CD4-positive, alpha-beta T cell (primary cell): ENCODE measurements at places on chromosomes 12 and 14.

DNA sequence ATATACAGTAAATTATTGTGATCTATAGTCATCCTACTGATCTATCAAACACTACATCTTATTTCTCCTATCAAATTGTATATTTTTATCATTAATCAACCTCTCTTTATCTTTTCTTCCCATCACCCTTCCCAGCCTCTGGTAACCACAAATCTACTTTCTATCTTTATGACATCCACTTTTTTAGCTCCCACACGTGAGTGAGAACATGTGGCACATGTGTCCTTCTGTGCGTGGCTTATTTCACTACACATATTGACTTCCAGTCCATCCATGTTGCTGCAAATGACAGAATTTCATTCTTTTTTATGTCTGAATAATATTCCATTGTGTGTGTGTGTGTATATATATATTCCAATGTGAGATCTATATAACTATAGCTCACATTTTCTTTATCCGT is 67.8 kb upstream of the TBX5 start:
- DNase-seq, result no peak

GRCh38 chr14:52987514-52987913 is 36.7 kb upstream of the FERMT2 start:
- no peak for DNase-seq

DNA sequence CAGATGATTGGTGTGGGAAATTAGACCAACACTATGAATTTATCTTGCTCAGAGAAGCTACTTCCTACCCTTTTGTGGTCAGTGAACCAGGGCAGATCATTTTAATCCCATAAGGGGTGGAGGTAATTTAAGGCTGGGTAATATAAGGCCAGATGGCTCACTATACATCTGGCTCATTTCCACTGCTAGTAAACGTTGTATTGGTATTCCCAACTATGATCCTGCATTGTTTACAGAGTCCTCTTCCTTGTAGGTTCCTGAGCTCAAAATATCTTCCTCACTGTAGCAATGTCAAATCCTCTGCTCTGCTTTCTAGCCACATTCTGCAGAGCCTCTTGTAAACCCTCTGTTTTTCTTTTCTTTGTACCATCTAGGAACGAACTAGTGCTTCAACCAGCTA is 93.0 kb upstream of the MGAT4C start:
- no peak for DNase-seq

DNA sequence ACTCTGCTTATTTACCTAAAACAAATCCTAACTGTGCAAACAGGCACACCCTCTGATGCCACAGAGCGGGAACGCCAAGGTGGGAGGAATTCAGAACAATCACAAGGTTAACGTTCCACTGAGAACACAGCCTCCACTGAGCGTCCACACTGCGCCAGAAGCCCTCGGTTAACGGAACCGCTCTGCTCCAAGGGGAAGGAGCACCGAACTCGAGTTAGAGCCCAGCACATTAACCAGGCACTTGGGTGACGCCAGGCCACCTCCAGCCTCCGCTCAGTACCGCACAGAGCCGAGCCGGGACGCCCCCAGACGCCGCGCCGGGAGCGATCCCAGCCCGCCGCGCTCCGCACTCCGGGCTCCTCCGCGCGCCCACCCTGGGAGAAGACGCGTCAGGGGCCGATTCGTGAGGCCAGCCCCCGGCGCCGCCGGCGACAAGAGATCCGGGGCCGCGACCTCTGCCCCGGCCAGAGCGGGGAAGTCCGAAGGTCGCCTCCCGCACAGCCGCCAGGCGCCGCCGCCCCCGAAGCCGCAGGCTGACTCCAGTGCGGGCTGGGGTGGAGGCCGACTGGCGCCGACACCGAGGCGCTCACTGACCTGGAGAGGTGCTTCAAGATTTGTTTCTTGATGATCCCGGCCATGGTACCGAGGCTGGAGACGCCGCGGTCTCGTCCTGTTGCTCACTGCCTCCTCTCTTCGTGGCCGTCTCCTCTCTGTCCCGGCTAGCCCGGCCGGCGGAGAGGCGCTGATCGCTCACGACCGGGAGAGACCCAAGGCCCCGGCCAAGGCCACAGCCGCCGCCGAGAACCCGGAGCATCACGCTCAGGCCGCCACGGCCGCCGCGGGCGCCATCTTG is 450 bp downstream of the BLTP3B start:
- DNase-seq, result peak; percentile 10

DNA sequence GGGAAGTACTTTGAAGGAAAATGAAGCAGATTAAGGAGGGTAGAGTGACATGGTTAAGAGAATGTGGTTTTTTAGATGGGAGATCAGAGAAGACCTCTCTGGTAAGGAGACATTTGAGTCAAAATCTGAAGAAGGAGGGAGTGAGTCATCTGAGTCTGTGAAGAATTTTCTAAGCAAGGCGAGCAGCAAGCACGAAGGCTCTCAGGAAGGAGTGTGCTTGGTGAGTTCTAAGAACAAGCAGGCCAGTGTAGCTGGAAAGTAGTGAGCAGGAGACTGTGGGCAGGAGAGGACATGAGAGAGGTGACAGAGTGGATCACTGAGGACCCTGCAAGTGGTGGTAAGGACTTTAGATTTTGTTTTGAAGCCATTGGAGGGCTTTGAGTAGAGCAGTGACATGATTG is 76.3 kb upstream of the FUT8 start:
- DNase-seq, result peak; percentile 9

DNA sequence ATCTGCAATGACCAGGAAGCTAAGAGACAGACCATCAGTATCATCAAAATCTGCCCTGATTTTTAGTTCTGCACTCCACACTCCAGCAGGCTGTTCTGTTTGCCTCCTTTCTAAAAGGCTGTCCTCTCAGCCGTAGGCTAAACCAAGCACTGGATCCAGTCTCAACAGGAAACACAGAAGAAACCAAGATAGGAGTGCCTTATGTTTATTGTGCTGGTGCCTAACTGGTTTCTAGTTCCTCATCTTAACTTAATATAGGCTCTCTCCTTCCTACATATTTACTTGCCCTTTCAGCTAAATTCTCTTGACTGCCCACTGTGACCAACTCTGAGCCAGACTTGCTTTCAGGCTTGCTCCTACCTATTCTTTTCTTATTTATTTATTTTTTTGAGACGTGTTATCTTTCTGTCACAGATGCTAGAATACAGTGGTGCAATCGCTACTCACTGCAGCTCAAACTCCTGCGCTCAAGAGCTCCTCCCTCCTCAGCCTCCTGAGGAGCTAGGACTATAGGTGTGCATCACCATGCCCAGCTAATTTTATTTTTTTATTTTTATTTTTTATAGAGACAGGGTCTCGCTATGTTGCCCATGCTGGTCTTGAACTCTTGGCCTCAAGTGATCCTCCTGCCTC is 30.8 kb downstream of the GALNT4 start:
- no peak for DNase-seq

DNA sequence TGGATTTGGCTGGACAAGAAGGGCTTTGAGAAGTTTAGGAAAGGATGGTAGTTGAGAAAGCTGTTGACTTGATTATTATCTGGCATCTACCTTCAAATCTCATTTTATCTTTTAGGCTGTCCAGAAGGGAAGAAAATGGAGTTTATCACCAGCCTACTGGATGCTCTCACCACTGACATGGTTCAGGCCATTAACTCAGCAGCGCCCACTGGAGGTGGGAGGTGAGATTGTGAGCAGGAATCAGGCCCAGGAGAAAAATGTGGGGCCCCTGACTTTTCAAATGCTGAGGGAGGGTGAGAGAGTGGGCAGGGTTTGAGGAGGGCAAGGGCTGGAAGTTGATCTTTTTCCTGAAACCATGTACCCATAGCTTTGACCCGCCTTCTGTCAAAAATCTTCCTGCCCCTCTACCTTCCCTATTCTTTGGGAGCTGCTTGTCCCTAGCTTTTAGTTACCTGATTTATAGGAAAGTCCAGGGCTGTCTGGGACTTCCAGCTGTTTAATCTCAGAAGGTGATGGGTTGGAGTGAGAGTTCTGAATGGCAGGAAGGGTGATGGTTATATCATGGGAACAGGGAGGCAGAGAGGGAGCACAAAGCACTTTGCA is 134.2 kb downstream of the SMOC1 start:
- DNase-seq, result no peak

DNA sequence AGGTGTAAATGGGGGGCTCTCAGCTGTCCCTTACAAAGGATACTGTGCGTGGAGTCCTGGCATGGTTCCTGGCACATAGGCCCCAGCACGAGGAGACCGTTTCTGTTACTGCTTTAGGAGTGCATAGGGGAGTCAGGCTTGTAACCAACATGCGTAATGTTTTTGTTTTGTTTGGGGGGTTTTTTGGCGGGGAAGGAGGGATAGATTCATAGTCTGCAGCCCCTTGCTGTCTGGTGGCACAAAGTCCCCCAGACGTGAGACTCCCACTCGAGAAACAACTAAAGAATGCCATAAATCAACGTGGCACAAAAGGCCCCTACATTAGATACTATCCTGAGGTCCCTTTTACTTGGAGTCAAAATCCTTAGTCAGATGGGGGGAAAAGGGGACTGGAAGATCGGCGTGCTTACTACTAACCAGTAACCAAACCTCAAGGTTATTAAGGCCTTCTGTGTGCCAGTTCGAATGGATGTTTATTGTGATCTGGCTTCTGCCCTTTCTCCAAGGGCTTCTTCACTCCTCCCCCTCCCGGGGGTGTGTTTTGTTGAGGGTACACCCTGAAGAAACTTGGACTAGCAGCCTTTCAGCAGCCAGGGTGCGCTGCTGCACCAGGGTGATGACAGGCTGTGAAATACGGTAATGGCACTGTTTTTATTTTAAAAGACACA is 874 bp downstream of the ISCU start:
- peak; percentile 83 for DNase-seq

DNA sequence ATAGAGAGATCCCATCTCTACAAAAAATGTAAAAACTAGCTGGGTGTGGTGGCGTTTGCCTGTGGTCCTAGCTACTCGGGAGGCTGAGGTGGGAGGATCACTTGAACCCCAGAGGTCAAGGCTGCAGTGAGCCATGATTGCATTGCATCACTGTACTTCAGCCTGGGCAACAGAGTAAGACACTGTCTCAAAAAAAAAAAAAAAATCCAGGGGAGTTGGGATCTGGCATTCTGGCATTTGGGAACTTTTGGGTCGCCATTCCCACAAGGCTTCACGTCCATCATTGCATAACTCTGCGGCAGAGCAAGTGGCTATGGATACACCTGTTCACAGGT is 34.7 kb upstream of the FAM181A start:
- no peak for DNase-seq

DNA sequence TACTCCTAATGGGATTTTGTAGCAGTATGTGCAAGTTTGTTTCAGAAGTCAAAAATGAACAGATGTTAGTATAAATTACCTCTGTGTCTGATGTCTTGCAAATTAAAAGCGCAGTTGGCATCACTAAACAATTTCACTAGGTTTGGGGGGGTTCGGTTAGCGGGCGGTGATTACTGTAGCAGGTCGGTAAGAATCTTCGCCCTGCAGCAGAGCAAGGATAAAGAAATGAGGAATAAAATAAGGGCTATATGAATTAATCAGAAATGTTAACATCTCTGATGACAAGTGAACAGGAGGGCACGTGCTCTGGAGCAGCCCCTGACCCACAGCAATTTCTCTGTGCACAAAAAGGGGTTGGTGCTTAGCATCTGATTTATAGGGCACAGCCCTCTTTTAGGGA is 43.6 kb upstream of the VSX2 start:
- DNase-seq, result no peak

GRCh38 chr12:70418101-70418500 is 52.0 kb downstream of the KCNMB4 start:
- no peak for DNase-seq

DNA sequence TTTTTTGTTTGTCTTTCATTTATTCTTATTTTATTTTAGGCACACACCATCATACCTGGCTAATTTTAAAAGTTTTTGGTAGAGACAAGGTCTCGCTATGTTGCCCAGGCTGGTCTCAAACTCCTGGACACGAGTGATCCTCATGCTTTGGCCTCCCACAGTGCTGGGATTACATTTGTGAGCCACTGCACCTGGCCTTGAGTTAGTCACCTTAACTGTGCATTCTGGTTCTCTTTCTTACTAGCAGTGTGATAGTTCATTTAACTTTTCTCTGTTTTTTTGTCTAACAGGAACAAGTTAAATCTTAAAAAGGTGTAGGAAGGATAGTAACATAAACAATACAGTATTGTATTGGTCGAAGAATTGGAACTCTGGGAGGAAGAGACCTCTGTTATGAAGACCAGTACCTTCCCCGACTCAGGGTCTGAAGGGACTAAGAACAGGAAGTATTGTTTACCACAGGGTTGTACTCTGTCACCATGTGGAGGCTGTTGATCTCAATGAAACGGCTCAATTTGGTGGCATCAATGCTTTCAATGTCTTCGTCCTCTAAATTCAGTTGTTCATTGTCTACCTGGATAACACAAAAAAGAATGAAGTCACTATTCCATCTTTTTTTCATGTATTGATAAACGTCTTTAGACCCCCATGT is 17.7 kb downstream of the ERP27 start:
- no peak for DNase-seq
